Hematopoietic multipotent progenitor cell treated with erythropoietin and hydrocortisone succinate and interleukin-3 and kit ligand, for 8 days (in vitro differentiated cells): ENCODE measurements at places on chromosomes 3 and 15.
A peak's percentile ranks its signal among the peaks of the same experiment; 100 is the strongest.

DNA sequence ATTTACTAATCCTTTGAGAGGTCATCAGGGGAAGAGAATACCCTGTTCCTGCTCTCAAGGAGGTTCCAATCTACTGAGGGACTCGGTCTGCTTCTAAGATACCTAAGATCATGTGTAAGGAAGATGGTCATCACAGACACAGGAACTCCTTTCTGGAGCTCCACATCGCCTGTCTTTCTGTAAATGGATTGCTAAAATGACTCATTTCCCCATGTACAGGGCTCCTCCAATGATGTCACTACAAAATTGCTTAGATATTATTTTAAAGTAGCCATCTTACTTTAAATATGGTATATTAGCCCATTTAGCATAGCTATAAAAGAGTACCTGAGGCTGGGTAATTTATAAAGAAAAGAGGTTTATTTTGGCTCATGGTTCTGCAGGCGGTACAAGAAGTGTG, 206.1 kb upstream of the PROK2 start:
- DNase-seq: no peak

DNA sequence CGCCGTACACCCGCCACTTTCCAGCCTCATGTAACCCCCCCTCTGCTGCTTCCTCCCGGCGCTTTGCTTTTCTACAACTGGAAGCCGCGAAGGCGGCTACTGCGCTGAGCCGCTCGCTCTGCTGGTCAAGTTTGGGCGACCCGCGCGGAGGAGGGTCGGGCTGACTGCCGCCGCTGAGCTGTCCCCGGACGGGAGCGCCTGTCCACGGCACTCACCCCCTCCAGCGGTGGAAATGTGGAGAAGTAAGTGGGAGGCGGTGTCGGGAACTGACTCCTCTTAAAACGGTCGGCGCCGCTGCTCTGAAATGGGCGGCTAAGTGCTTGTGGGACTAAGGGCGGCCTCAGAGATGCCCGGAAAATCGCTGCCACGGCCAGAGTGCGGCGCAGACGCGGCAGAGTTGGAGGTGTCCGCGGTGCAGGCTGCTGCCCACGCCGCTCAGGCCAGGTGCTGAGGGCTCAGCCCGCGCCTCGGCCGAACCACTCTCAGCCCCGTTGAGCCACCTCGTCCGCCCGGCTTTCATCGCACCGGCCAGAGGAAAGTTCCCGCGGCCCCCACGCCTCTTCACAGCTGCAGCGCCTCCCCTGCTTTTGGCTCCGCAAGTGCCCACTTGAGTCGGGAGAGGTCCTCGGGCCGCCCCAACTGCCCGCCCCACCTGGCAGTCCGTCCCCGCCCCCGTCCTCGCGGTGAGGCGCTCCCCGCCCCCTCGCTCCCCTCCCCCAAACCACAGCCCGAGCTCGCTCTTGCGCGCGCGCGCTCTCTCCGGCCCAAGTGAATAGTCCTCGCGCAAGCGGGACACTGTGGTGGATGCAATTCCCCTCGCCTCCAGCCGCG, at the start of gene EPHA6:
Gene EPHA6, plus strand, starts transcription at position 775 of the 831 bp plus-strand sequence.
- DNase-seq: peak; percentile 9

- no peak for DNase-seq
Measured at GRCh38 chr3:13475871-13476590, 4.1 kb upstream of the HDAC11 start.

DNA sequence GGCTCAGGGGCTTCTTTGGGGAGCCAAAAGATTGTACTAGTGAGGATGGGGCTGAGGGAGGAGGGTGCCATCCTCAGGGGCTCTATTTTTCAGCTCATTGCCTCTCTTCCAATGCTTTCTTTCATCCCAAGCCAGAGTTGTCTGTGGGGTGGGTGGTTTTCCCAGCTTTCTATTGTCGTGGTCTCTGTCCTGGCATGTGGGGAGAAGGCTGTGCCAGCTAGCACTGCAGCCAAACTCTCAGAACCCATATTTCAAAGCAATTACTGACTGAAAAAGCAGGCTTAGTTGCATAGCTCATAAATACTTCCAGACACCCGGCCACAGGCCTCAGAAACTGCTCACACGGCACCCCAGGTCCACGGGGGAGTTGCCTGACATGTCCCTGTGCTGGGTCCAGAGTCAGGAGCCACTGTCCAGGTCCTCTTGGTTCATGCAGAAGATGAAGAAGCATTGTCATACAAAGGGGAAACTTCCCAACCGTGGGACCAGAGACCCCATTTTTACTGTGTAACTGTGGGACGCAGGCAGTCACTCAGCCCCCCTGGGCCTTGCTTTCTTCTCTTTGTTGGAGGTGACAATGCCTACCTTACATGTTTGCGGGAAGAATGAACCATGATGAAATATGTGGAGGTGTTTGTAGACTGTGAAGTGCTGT, 27.6 kb downstream of the FGD5 start:
- DNase-seq: no peak

DNA sequence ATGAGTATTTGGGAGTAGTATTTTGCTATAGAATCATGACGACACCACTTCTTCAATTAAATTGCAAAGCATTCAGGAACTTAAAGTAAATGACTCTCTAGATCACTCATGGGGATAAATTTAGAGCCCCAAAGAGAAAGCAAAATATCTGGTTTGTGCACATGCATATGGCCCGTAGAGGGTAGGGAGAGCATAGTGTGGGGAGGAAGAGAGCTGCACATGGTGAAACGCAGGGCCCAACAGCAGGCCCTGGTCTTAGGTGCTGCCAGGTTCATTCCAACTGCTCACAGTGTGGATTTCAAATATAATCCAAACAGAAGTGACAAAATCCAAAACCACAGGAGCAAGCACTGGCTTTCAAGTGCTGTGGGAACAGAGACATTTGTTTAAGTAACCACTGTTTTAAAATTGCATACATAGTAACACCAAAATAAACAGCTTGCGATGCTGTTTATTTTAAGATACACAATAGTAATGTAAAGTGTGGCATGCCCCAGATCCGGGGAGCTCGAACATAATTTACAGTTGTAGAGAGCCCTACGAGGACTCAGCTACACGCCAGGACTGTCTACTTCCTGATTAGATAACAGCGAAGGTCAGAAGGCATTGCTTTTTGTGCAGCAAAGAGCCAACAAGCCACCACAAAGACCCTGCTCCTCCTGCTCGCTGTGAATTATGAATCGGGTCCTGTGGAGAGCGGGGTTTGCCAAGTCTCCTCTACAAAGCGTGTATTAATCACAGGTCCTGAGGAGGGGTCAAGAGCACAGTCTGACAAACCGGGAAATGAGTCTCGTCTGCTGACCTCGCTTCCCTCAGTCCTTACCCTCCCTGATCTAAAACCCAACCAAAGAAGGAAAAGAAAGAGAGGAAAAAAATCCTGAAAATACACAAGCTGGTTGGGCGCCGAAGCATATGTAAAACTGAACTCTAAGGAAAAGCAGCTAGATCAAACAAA, 80.6 kb downstream of the MEIS2 start:
- no peak for DNase-seq
